Activated CD8-positive, alpha-beta T cell treated with anti-CD3 and anti-CD28 coated beads for 36 hours (primary cell): ENCODE measurements at places on chromosomes 2 and 18. TPM values are rescaled to one million over a fixed set of nuclear protein-coding genes. Genes with fewer than 3 reads are reported as not detected.

GRCh38 chr2:160315337-160315736 lies 115.3 kb upstream of the ITGB6 start:
- DNase-seq: no peak

DNA sequence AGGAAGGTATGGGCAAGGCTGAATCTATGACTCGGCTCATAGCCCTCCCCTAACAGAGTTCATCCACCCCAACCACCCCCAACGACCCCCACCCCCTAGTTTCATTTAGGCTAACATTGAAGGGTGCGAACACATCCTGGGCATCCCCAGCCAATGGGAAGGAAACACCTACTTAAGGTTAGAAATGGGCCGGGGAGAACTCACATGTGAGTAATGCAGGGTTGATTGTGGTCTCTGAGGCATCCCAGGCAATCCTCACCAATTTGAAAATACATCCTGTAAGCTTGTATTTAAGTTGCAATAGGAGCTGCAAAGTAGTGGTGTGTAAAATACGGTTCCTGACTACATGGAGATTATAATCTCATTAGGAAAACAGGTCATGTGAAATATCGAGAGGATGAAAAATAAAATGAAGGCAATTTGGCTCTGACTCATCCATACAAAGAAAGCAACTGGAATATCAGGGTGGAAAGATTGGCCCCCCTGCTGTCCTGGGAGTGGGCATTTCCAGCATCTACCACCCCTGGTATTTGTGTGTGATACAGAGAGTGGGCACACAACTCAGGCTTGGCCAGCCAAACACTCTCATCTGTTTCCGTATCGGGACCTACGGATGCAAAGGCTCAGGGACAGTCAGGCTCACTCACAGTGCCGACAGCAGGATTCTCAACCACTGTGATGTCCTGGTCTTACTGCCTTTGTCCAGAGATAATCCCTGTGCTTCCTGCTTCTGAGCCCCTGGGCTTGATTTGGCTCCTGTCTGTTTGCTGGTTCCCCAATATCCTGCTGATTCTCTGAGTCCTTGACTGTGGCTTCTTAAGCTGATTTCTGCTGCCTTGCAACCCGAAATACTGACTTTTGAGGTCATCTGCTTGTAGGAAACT lies 90.0 kb upstream of the NCKAP5 start:
- DNase-seq: no peak

GRCh38 chr2:70703900-70704549 lies 64.0 kb downstream of the ADD2 start:
- DNase-seq: no peak

GRCh38 chr2:134372611-134373131 lies 118.8 kb downstream of the MGAT5 start:
- DNase-seq: no peak

DNA sequence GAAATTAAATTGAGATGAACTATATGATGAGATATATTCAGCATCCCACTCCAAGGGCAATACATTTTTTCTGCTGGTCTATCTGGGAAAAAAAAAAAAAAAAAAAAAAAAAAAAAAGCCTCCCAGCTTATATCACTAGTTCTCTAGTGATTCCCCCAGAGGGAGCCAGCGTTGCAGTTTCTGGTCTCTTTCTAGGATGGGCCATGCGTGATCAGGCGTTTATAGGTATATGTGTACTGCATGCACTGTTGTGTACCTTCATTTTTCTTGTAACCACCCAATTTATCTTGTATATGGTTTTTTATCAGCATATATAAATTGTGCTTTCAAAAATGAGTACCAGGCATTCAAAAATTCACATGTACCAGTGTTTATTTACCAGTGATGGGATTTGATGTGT lies 35.1 kb downstream of the DCDC2C start:
- DNase-seq: peak; percentile 46

DNA sequence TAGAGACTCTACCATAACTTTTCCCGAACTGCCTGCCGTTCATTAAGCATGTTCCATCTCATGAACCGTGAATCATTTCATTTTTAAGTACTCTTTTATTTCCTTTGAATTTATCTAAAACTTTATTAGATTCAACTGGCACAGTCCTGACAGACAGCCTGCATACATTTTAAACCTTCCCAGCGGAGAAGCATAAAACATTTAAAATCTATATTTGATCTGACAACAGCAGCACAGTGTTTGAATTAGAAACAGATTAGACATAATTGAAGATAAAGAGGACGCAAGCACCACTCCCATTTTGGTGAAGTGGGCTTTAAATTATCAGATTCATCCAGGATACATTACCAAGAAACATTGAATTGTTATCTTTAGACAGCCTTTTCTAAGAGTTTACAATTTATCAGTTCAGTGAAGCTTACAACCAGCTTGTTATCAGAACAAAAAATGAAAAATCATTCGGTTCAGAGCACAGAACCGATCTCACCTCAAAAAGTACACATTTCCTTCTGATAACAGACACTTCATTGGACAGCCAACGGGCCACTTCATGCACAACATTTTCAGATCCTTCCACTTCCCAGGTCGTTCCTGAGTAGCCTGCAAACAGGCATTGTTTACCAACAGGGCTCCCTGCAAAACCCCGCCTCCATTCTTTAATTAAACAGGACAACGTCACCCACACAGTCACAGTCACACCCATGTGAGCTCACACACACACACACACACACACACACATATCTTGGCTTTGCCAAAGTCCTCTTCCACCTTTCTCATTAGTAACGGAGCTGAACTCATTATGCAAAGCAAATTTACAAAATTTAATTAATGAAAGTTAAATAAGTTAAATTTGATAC lies 171.2 kb downstream of the SP3 start:
- DNase-seq: no peak

Gene GPBAR1
- total RNA-seq: 0.45 TPM

Gene CNTNAP5
- not detected for total RNA-seq

Gene KCNF1
- total RNA-seq: not detected
